ENCODE measurements at places on chromosomes 16 and 17.

- peak; percentile 99 for DNase-seq
Measured at GRCh38 chr17:41786227-41787020, at the start of gene JUP. JUP (minus strand) TSS chr17:41786711; CDS start chr17:41771854, 14,857 bp downstream.

GRCh38 chr16:5070431-5071186 is 1.0 kb upstream of the ALG1 start:
- no peak for DNase-seq

DNA sequence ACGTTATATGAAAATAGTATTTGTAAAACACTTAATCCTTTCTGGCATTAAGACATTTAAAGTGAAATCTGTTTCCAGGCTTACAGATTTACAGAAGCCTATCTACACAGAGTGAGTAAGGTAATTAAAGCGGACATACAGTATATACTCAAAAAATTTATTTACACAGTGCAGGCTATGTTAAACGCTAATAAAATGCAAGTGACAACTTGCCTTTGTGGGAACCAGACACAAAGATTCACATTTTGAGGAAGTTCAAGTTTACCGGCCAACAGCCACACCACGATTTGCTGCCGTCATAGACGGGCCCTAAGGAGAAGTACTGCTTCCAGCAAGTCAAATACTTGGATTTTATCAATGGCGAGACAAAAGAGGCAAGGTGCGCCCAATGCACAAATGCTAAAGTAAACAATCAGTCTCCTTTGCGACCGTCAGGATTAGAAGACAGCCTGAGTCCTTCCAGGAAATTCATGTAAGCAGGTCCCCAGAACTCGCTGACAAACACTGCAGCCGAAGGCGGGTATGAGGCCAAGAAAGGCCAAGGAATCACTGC is 801 bp downstream of the VPS35 start:
- DNase-seq = peak; percentile 32

- no peak for DNase-seq
Measured at GRCh38 chr17:12429116-12429515, 236.6 kb upstream of the MYOCD start.

GRCh38 chr16:62712566-62712965 is 676.3 kb upstream of the CDH8 start:
- no peak for DNase-seq

DNA sequence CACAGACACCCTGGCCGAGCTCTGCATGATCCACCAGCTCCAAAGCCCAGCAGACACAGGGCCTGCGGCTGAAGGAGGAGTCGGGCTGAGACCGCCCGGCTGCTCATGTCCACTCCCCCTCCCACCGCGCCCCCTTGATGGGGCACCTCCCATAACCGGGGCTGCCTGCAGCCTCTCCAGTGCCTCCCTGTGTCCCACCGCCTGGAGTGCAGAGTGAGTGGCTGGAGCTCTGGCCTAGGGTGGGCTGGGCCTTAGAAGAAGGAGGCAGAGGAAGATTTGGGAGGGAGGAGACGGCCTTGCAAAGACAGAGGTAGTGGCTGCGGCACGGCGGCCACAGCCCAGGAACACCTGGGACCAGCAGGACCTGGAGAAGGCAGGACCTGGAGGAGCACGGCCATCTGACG is 4.0 kb downstream of the CBFA2T3 start:
- no peak for DNase-seq

GRCh38 chr16:30041841-30042240 is 10.8 kb upstream of the TLCD3B start:
- DNase-seq = no peak

DNA sequence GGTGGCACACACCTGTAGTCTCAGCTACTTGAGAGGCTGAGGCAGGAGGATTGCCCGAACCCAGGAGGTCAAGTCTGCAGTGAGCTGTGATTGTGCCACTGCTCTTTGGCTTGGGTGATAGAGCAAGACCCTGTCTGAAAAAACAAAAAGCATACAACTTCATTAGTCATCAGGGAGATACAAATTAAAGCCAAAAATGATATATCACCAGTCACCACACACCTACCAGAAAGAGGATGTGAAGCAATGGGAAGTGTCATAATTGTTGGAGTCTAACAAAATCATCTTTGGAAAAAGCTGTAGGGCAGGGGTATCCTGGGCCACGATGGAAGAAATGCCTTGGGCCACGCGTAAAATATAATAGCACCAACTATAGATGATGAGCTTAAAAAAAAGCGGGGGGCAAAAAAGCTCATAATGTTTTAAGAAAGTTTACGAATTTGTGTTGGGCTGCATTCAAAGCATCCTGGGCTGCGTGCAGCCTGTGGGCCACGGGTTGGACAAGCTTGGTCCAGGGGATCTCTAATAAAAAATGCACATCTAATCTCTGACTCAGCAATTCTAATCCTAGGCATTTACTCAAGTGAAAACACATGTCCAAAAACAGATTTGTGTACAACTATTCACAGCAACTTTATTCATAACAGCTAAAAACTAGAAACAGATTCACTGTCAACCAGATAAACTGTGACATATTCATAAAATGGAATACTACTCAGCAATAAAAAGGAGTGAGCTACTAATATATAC is 65.9 kb downstream of the HIC1 start:
- no peak for DNase-seq

- no peak for DNase-seq
Measured at GRCh38 chr17:55124730-55125360, 139.9 kb upstream of the HLF start.

DNA sequence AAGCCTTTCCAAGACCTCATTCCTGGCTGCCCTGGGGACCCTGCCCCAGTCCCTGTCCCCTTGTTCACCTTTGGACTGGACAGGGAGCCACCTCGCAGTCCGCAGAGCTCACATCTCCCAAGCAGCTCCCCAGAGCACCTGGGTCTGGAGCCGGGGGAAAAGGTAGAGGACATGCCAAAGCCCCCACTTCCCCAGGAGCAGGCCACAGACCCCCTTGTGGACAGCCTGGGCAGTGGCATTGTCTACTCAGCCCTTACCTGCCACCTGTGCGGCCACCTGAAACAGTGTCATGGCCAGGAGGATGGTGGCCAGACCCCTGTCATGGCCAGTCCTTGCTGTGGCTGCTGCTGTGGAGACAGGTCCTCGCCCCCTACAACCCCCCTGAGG is 38.7 kb upstream of the IL21R start:
- DNase-seq = no peak

All from NCI-H748 treated with DMSO at 0.1 percent for 48 hours (cell line).